ENCODE measurements at places on chromosomes 4 and X. TPM values are rescaled to one million over a fixed set of nuclear protein-coding genes. Genes with fewer than 3 reads are reported as not detected.

Gene UTP3
- total RNA-seq: 30.1 TPM

Gene AGA
- 12.8 TPM for total RNA-seq

Gene FOXR2
- not detected for total RNA-seq

Gene IL2RG
- not detected for total RNA-seq

Gene WAS
- total RNA-seq: 0.64 TPM

Data from neural crest cell (in vitro differentiated cells).